ENCODE measurements at places on chromosomes 13 and 19. TPM values are rescaled to one million over a fixed set of nuclear protein-coding genes. Genes with fewer than 3 reads are reported as not detected.

The CD177 gene
- 0.15 TPM for polyA plus RNA-seq

The IL4I1 gene
- polyA plus RNA-seq: not detected

The WDR87 gene
- polyA plus RNA-seq: not detected

The PROZ gene
- polyA plus RNA-seq: 0.12 TPM

The RAB3D gene
- polyA plus RNA-seq: 5.8 TPM

The TPTE2 gene
- not detected for polyA plus RNA-seq

The SMIM17 gene
- 2.2 TPM for polyA plus RNA-seq

The ICAM1 gene
- 5.8 TPM for polyA plus RNA-seq

The ZFP82 gene
- polyA plus RNA-seq: 10.5 TPM

DNA sequence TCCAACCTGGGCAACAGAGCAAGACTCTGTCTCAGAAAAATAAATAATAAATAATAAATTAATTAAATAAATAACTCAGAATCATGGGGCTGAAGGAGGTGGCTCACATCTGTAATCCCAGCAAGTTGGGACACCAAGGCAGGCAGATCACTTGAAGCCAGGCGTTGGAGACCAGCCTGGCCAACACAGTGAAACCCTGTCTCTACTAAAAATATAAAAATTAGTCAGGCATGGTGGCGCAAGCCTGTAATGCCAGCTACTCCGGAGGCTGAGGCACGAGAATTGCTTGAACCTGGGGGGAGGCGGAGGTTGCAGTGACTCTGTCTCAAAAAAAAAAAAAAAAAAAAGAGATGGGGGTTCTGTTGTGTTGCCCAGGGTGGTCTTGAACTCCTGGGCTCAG, 7.2 kb downstream of the TMEM38A start:
- DNase-seq: no peak

DNA sequence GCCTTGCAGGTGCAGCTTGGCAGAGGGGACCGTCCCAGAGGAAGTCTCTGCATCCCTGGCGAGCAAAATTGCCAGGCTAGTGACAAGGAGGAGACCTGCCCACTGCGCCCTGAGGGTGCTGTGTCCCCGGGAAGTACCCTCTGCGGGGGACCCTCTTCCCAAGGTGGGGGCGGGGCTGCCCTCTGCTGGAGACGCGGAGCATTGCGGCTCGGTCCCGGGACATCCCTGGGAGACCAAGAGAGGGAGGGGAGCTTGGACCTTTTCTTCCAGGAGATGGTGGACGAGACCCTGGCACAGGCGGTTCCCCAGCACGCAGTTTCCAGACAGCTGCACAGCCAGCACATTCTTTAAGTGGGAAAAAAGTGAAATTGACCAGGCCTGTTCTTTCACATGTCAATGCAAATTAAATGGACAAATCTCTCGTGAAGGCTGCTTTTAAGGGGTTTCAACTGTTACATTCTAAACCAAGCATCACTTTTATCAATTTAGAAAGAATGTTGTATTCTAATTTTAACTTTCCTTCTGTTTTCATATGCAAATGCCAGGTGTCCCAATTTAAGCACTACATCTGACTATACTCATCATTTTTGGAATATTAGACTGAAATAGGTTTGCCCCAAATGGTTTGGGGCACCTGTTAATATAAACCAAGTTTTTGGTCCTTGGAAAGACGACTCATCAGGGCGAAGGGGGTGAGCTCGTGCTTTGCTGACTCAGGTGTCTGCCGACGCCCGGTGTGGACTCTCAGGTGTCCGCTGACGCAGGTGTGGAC, 60.7 kb downstream of the MCF2L start:
- peak; percentile 35 for DNase-seq

GRCh38 chr13:32989290-32989667, 26.9 kb upstream of the KL start:
- no peak for DNase-seq

GRCh38 chr13:99908140-99908803, 63.3 kb downstream of the ZIC5 start:
- DNase-seq: no peak

- DNase-seq: peak; percentile 96
These were observed at the start of gene ZNF616 for GRCh38 chr19:52139252-52140031. ZNF616 (minus strand) TSS chr19:52139938; CDS start chr19:52130512, 9,426 bp downstream.

GRCh38 chr13:90375851-90376250, 971.6 kb upstream of the MIR17HG start:
- no peak for DNase-seq

GRCh38 chr19:11767633-11768133, 883 bp downstream of the ZNF441 start:
- DNase-seq: peak; percentile 36

DNA sequence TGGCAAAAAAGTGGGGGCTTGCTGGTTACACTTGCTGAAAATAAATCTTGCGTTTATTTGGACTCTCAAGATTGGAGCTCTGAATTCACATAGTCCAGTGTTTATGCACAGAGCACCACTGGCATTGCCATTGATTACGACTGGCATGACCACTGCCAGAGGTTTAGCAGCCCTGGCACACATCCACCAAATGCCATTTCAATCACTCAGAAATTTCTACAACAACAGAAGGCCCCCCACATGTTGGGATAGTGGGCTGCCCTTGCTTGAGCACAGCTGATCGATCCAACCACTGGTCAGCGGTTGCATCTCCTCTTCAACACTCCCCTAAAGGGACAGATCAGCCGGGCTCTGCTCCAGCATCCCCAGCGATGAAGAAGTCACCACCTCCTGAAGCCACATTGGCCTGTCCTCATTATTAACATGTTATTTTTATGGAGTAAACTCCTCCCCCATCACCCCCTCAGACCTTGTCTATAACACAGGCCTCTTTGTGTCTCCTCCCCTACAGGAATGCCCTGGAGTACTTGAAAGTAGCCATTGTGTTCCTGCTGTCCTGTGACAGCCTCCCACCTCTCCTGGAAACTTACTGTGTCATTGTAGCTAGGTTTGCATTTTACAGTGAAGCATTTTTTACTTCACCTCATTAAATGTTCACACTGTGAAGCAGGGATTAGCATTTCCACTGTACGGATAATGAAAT, 51.3 kb downstream of the CDADC1 start:
- no peak for DNase-seq

DNA sequence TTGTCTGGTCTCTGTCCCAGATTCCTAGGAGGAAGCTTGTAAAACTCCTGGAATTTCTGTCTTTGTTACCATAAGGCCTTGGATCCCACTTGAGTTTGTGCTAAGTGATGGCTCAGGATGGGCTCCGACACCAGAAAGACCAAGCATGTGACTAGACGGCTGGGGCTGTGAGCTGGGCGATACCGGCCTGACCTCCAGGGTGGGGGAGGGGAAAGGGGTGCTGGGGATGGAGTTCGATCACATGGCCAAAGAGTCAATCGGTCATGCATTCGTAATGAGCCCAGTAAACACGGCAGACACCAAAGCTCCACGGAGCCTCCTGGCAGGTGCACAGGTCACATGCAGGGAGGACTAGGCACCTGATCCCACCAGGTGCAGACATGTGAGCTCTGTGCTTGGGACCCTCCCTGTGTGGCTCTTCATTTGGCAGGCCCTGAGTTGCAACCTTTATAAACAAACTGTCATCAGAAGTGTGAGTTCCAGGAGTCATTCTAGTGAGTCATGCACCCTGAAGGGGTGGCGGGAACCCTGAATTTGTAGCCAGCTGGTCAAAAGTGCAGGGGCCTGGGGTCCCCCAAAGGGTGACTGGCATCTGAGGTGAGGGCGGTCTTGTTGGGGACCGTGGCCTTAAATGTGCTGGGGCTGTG, 27.1 kb downstream of the ELAVL1 start:
- no peak for DNase-seq

- DNase-seq: no peak
These were observed 87.0 kb upstream of the HTR2A start for GRCh38 chr13:46983881-46984280.

DNA sequence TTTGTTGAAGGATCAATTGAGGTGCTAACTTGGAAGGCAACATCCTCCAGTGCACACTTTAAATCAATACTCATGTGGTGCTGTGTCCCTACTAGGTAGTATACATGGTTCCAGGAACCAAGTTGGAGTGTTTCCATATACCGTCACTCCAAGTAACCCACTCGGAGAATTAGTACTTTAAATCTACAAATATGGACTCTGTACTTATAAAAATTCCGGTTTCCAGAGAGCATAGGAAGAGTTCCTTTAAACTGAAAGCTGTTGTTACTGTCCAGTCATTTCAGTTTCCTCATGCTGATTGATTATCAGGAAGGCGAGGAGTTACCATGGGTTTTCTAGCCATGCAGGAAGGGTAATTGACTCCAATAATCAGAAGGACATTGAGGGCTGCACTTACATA, 7.2 kb downstream of the CPB2 start:
- DNase-seq: no peak

DNA sequence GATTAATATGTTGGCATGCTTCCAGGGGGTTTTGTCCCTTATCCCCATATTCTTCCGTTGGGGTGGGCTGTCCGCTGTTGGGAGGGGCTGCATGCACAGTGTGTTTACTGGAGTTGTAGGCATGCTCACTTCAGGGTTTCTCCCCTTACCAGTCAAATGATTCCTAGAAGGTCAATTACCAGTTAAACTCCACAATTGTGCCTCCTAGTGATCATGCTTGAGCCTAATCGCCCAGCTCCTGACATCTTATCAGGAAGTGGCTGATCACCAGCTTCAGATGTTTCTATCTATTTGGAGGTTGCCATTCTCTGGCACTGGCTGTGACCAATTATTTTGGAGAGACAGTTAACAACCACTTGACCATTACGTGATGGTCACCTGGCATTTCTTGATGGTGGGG, 1090.0 kb downstream of the SLITRK5 start:
- DNase-seq: no peak

DNA sequence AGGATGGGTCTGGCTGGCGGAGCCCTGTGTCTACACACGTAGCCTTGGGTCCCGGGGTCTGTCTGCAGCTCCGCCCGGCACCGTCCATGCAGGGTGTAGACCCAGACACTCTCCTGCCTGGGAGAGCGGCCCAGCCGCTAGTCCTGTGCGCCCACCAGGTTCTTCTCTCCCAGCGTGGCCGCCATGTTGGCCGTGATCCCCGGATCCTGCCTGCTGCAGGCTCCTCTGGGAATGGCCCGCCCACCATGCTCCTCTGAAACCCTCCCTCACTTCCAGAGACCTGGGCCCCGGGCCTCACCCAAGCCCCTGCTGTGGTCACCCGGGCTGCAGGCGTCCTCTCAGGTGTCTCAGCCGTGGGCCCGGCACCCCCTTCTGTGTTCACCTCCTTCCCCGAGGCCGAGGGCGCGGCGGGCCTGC, 57.7 kb upstream of the MCF2L start:
- no peak for DNase-seq

DNA sequence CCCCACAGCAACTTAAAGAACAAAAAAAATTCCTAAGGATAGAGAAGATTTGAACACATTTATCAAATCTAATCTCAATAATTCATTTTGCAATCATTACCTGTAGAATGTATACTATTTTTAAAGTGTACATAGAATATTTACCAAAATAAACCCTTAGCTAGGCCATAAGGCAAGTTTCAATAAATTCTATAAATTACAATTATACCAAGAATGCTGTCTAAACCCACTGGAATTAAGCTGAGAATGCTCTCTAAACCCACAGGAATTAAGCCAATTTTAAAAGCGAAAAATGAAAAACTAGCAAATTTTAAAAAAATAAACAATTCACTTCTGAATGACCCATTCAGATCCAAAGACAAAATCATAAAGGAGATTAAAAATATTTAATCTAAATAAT, 540.4 kb upstream of the NBEA start:
- no peak for DNase-seq

- no peak for DNase-seq
These were observed 21.6 kb downstream of the ARL11 start for GRCh38 chr13:49649963-49650312.

- no peak for DNase-seq
These were observed 312.7 kb downstream of the FGF14 start for GRCh38 chr13:102089177-102089576.

DNA sequence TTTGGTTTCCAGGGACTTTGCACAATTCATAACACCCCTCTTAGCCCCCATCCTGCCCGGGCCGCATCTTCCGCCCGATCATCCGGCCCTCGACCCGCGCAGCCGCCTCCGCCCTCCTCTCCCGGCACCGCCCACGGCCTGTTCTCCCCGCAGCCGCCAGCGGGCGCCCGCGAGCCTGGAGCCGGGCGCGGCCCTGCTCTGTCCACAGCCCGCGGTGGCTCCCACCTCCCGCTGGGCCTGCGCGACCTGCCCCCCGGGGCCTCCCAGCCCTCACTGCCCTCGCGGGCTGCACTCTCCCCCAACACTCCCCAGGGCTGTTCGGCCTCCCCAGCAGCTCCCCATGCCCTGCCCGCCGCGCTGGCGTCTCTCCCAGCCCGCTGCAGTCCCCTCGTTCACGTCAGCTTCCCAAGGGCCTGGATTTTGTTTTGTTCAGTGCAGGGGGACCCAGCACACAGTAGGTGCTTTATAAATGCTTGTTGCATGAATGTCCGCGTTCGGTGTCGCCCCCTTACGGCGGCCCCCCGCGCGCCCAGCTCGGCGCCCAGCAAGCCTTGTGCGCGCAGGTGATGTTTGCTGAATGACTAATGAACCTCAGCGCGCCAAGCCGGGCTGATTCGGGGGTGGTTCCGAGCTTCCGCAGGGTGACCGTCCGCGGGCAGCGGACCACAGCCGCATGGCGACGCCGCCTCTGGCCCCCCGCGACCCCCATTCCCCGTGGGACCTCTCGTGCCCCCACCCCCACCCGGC, 4.6 kb upstream of the APC2 start:
- peak; percentile 57 for DNase-seq

- no peak for DNase-seq
These were observed 421.1 kb downstream of the FGF9 start for GRCh38 chr13:22091971-22092300.

DNA sequence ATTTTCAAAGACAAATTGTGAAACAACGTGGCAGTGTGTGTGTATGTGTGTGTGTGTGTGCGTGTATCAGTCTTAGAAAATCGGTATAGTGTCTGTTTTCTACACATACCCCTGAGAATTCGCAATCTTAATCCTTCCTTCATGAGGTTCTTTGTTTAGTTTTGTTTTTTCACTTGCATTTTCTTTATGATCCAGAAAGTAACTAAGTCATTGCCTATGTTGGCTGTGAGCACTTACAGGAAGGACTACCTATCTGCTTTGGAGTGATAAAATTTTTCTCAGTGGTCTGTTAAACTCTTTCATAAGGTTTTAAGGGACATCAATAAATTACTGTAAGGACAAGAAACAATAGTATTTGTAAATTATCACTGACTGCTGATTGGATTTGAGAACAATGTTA, 1587.1 kb downstream of the PCDH9 start:
- DNase-seq: no peak

Data from muscle of arm (tissue), 14 donors.